Spinal cord (tissue), 10 donors: ENCODE measurements at places on chromosomes 5 and 9. TPM values are rescaled to one million over a fixed set of nuclear protein-coding genes. Genes with fewer than 3 reads are reported as not detected.

DNA sequence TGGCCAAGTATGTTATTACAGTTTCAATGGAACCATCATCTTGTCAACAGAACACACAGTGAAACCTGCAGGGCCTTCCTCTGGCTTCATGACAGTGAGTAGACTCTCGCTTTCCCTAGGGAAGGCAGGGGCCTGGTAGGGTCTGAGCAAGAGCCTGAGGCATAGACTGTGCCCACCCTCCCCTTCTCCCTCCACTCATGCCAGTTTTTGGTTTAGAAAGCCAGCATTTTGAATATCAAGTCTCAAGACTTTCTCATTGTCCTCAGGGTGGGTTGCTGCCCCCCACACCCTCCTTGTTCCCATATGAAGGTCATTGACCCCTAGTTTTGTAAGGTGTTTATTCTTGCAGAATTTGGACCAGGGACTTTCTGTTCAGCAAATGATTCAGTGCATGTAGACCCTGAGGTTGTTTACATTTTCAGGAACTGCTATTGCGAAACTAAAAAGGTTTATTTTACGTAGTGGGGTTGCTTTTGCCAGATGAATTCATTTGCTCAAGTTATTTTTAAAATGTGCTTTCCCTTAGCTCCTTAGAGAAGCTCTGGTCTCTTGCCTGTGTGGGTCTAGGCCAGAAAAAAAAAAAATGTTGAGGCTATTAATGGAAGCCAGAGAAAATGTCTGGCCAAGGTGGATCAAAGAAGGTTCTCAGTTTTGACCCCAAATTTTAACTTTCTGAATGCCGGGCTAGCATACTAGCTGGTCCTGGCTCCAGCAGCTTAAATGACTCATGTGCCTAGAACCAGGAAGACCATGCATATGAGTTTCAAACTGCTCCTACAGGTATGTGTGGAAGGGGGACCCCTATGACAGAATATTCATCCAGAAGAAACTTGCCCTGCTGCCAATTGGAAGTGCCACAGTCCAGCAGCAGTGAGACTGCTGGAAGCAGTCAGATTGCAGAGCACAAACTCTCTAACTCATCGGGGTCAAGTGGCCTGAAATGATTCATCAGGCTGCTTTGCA lies 10.1 kb upstream of the MOB3B start:
- DNase-seq: no peak

DNA sequence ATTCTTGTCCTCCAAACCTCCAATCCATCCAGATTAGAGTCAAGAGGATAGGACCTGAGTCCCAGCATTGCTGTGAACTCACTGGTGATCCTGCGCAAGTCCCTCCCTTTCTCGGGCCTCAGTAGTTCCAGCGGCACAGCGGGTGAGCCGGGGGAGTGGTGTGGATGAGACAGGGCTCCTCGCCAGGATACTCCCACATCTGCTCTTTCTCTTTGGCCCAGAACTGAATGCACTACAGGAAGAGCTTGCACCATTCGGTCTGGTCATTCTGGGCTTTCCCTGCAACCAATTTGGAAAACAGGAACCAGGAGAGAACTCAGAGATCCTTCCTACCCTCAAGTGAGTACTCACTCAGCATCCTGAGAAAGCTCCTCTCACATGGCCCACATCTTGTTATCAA lies 6.3 kb downstream of the GPX3 start:
- DNase-seq: no peak

- DNase-seq: peak; percentile 15
These were observed 91.2 kb upstream of the CHD1 start for GRCh38 chr5:99019812-99020697.

DNA sequence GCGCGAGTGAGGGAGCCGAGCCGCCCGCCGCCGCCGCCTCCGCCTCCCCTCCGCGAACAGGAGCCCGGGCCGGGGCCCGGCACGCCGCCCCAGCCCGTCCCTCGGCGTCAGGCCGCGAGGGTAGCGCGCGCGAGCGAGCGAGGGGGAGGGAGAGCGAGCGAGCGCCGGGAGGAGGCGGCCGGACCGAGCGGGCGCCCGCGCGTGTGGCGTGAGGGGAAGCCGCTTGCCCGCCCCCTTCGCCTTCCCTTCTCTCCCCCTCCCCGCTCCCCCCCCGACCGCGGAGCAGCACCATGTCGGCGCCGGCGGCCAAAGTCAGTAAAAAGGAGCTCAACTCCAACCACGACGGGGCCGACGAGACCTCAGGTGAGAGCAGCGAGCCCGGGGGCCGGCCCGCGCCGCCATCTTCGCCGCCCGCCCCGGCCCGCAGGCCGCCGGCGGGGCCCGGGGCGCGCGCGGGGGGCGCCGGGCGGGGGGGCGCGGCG lies 312 bp downstream of the SET start:
- no peak for DNase-seq

DNA sequence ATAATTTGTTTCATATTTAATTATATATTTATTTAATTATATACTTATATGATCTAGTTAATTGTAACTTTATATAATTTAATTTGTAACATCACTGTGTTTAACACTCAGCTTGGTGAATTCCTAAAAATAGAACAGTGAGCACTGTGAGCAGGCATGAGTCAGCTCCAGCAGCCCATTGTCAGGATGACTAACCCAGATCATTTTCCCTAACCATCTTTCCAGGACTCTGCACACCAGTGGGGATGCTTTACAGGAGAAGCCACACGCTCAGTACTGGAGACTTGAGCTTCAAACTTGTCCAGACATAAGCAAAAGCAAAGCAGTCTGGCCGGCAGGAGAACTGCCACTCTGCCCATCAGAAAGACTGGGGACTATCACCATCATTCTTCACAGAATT lies 446.2 kb upstream of the TRPC7 start:
- DNase-seq: no peak

- DNase-seq: no peak
These were observed 10.2 kb downstream of the CTNNAL1 start for GRCh38 chr9:109003116-109003515.

Gene PKN3
- 1.1 TPM for total RNA-seq

Gene UIMC1
- 51.8 TPM for total RNA-seq
